ENCODE measurements at places on chromosomes 7 and 10.

GRCh38 chr10:420154-421121 lies 269.0 kb downstream of the DIP2C start:
- DNase-seq, result no peak

DNA sequence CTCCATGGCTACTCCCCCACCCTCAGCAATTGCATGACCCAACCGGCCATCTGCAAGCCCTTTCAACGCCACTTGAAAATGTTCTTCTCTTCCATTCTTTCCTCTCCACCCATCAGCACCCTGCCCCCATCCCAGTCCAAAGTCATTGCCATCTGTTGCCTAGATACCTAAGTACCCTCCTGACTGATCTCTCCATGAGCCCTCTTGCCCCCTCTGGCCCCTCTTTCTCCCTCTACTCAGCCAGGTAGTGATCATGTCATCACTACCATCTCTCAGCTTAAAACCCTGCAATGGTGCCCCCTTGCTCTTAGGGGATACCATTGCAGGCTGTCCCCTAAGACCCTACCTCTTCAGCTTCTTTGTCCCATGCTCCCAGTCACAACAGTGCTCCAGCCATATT lies 30.5 kb upstream of the BTRC start:
- no peak for DNase-seq

DNA sequence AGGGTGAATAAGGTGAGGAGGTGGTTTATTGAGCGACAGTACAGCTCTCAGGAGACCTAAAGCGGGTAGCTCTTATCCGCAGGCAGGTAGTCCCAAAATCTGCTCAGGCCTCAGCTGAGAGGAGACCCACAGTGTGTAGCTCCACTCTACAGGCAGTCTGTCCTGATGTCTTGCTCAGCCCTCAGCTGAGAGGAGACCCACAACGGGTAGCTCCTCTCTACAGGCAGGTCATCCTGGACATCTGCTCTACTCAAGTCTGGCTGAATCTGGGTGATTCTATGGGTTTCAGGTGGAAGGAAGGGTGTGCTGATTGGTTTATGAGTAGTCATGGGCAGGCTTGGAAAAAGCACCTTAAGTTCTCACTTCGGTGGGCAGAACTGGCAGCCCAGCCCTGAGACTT lies 55.6 kb upstream of the ABCB5 start:
- DNase-seq, result no peak

DNA sequence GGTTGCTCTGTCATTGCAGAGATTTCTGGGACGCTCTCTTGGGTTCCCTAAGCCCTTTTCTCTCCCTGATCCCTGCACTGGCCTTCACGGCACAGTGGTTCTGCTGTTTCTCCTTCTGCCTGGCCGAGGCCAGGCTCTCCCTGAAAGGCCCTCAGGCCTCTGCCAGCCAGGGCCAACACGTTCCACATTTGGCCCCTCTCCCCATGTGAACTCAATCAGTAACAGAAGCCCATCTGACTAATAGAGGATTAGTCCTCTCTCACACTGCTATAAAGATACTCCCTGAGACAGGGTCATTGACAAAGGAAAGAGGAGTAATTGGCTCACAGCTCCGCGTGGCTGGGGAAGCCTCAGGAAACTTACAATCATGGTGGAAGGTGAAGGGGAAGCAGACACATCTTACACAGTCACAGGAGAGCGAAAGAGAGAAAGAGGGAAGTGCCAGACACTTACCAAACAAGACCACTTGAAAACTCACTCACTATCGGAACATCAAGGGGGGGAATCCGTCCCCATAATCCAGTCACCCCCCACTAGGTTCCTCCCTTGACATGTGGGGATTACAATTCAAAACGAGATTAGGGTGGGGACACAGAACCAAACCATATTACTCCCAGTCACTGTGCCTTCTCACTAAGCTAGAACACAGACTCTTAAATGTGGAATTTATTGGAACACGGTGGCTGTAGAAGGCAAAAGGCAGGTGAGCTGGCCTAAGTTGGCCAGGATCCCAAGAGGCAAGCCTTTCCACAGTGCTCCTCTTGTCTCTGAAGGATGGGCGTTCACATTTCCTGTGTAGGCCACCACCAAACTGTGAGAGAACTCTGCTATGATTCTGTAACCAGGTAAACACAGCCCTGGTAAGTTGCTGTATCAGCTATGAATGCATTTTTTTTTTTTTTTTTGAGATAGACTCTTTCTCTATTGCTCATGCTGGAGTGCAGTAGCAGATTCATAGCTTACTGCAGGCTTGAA lies 8.8 kb downstream of the FZD8 start:
- DNase-seq, result no peak

DNA sequence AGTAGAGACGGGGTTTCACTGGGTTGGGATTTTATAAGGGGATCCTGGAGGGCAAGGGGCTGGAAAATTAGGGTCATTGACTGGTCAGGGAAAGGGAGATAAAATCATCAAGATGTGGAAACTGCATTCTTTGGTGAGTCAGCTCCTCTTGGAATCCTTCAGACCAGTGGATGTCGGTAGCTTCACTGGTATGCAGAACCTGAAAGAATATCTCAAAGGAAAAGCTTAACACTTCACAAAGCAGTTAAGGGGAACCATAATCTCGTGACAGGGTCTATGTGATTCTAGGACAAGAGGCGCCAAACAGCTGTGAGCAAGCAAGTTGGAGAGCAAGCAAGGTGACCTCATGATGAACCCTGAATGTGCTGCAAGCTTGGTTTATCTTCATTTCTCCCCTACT lies 634.7 kb upstream of the AUTS2 start:
- DNase-seq, result no peak

- no peak for DNase-seq
These were observed 170.8 kb downstream of the ARHGAP12 start for GRCh38 chr10:31757831-31758230.

GRCh38 chr7:154817224-154817896 lies 185.6 kb downstream of the PAXIP1 start:
- no peak for DNase-seq

All from CD4-positive, alpha-beta T cell treated with Interleukin-6 at 100 ng/mL for 8 hours (primary cell).